NCI-H1930 (cell line): ENCODE measurements at places on chromosomes 2 and 18.

GRCh38 chr2:685421-685820 is 8.2 kb upstream of the TMEM18 start:
- no peak for DNase-seq

DNA sequence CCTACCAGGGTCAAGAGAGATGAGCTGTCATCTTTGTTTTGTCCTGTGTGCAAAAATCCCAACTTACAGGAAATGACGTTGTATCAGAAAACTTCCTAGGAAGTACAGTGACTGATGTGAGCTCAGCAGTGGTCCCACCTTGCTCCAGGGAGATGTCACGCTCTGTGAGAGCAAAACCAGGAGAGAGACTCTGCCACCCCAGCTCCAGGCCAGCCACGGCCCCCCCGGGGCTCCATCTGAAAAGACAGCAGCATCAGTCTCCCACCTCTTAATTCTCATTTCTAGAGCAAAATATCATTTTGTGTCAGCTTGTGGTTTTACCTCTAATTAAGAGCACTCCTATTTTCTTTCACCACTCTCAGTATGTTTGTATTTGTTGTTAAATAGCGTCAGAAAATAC is 57.5 kb downstream of the MYL12B start:
- DNase-seq = no peak

- no peak for DNase-seq
These were observed 862.3 kb downstream of the SUCLG1 start for GRCh38 chr2:83596592-83597282.

DNA sequence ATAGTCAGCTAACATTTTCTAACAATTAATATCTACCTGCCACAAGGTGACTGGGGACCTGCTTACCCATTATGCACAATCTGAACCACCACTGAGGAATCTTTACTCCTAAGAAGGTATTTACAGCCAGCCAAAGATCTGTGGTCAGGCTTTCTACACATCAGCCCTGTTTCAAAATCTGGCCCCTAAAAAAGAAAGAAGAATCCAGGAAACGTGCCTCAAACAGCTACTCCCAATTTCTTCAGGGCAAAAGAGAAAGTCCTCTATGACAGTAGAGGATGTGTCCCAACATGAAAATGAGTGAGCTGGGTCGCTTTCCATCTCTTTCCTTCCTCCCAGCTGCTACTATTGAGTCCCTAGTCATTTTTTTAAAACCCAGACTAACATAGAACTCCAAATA is 79.5 kb downstream of the EPB41L3 start:
- no peak for DNase-seq

- no peak for DNase-seq
These were observed 8.0 kb downstream of the ZEB2 start for GRCh38 chr2:144511937-144512336.

GRCh38 chr2:162111958-162112850 is 38.2 kb upstream of the DPP4 start:
- no peak for DNase-seq

- DNase-seq = no peak
These were observed 28.8 kb downstream of the CUL3 start for GRCh38 chr2:224556381-224556780.

DNA sequence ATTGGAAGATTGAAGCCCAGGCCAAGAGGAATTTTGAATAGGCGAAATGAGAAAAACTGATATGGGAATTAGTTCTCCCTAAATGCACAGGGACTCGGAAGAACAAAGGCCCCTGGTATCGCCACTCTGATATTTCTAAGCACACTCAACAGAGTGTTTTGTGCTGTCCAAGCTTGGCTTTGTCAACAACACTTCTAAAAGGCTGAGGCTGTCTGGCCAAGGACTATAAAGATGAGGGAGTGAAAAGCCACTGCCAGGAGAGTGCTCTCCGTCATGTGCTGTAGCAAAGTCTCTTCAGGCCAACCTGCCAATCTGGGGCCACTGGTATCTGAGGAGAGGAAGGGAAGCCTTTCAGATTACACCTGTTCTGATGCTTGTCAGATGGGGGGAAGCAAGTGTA is 611.2 kb upstream of the PIK3C3 start:
- no peak for DNase-seq

- no peak for DNase-seq
These were observed 8.0 kb downstream of the TEX261 start for GRCh38 chr2:70986499-70987189.

- DNase-seq = no peak
These were observed 4.0 kb upstream of the RNF152 start for GRCh38 chr18:61896757-61897156.

- no peak for DNase-seq
These were observed 167.8 kb upstream of the VRK2 start for GRCh38 chr2:57878866-57879210.

- DNase-seq = no peak
These were observed 539.4 kb downstream of the RIT2 start for GRCh38 chr18:42576124-42576523.

GRCh38 chr2:160869411-160869810 is 290.8 kb upstream of the TANK start:
- DNase-seq = no peak

GRCh38 chr2:84902526-84902925 is 2.9 kb upstream of the TMSB10 start:
- no peak for DNase-seq

- no peak for DNase-seq
These were observed 53.6 kb downstream of the PKDCC start for GRCh38 chr2:42101206-42102023.

DNA sequence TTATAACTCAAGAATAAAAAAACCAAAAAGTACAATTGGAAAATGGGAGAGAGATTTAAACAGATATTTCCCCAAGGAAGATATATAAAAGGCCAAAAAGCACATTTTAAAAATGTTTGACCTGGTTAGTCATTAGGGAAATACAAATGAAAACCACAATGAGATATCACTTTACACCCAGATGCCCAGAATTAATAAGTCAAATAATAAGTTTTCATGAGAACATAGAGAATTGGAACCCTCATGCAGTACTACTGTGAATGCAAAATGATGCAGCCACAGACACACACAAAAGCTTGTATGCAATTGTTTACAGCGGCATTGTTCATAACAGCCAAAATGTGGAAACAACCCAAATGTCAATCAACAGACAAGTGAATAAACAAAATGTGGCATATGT is 165.9 kb downstream of the ZNF385B start:
- no peak for DNase-seq

DNA sequence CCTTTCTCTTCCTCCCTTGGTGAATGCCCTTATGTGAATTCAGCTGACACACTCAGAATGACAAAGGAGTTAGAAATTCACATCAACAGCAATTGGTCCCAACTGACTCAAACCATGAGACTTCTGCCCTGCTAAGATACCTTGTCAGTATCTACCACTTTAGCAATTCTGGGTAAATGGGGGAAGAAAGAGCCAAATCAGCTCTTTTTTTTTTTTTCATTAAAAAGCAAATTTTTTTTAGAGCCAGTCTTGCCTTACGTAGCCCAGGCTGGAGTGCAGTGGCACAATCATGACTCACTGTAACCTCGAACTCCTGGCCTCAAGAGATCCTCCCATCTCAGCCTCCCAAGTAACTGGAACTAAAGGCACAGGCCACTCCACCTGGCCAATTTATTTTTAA is 1.7 kb upstream of the PPP4R1 start:
- DNase-seq = no peak

DNA sequence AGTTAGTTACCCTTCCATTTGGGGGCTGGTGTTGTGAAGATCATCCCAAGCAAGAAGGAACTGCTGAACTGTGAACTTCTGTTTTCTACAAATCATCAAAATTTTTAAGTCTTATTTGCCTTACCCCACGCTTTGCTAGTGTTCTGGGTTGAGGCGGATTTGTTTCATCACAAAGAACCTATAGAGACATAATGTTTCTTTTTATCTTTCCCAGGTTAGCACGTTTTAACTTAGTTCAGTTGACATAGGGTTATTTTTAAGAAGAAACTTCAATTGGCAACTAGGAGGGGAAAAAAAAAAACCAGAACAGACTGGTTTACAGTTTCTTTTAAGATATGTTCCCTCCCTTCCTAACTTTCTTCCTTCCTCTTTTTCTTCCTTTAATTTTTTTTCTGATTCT is 31.1 kb upstream of the CERS6 start:
- DNase-seq = no peak
